HCT116 (cell line): ENCODE measurements at places on chromosomes 2 and 18.

DNA sequence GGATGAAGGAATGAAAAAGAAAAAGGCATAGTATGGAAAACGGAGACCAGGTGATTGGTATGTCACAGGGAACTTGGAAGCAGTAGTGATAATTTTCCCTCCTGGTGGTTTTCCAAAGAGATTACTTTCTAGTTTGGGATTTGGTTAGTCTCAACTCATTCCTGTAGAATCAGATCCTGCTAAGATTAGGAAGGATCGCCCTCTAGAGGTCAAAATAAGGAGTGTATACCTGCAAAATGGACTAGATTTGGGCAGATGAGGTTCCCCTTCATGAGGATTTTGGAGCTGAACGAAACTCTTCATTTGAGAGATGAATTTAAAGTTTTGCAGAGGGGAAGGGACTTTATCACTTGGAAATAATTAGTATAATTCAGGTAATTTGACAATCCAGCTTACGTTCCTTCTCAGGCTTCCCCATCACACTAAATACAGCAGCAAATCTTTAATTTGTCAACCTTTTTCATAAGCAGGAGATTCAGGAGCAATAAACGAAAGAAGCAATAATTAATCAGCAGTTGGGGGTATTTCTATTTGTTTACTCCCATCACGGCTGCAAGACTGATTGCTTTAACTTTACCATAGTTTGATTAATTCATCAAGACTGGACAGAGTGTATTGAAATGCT lies 65.2 kb downstream of the CCDC195 start:
- peak; percentile 53 for DNase-seq

GRCh38 chr2:25266399-25266798 lies 75.3 kb downstream of the DNMT3A start:
- DNase-seq: no peak

DNA sequence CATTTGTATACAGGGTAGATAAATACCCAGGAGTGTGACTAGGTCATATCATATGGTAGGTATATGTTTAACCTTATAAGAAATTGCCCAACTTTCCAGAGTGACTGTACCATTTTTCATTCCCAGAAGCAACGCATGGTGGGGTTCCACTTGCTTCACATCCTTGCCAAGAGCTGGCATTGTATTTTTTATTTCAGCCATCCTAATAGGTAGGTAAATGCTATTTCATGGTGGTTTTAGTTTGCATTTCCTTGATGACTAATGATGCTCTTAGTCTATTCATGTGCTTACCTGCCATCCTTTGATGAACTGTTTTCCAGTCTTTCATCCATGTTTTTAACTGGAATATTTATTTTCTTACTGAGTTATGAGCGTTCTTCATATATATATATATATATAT lies 51.9 kb downstream of the MAP4K3 start:
- DNase-seq: no peak

DNA sequence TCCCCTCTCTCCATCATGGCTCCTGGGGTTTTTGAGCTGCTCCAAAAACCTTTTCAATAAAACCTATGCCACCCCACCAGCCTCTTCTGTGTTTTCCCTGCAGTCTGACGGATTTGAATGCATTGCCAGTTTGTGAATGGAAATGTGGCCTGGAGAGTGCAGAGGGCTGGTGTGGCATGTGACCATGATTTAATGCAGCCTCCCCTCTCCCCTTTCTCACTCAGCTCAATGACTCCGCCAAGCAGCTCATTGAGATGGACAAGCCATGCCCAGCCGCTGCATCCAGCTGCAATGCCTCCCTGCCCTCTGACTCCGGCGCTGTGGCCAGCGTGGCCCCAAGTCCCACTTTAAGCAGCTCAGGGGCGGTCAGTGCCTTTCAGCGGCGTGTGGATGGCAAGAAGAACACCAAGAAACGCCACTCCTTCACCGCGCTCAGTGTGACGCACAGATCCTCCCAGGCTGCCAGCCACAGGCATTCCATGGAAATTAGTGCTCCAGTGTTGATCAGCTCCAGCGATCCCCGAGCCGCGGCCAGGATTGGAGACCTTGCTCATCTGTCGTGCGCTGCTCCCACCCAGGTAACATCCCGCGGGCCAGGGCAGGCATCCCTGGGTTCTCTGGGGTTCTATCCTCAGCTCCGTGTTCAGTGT lies 215.3 kb downstream of the SEPTIN10 start:
- DNase-seq: no peak

DNA sequence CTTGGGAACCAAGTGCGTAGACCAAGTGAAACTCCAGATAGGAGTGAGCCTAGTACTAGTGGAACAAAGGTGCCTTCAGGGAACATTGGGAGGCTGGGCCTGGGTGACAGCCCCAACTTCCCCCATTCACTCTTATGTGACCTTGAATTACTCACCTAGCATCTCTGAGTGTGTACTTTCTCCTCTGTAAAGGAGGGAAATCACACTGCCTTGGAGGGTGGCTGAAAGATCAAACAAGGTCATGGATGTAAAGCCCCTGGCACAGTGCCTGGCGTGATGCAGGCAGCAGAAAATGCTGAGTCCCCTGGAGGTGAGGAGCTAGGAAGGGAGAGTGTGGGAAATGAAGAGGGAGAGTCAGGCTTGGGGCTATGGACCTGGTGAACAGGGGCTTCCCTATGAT lies 45.9 kb downstream of the MARCO start:
- DNase-seq: no peak

GRCh38 chr2:25379535-25379934 lies 37.8 kb upstream of the DNMT3A start:
- no peak for DNase-seq

- no peak for DNase-seq
These were observed 351.9 kb downstream of the LRRTM1 start for GRCh38 chr2:79952616-79953015.

DNA sequence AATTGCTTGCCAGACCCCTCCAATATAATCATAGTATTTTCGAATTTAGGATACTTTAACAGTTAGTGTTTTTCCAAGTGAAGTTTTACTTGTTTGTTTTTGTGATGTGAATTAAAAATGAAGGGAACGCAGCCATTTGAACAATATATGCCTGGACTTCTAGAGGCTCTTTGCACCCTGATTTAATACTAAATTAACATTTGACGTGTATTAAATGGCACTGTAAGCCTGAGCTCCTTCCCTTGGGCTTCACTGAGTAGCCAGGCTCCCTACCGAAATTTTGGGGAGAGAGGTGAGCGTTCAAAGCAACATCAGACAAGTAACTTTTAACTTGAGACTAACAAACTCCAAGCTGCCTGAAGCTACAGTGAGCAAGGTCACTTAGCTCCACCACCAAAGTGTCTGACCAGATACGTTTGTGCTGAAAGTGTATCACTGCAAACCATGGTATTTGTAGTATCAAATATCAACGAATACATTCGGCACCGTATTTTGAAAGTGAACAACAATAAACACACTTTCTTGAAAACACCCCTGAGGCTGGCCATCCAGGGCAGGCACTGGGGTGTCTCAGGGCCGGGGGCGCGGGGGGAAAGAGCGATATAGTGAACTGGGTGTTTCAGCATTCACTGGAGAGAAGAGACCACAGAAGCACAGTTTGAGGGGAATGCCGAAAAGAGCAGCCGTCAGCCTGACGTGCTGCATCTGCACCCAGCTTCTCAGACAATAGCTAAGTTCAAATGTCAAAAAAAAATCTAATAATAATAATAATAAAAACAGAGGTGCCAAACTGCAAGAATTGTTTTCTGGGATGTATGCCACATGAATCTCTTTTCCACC lies 7.7 kb upstream of the POU3F3 start:
- no peak for DNase-seq

- DNase-seq: no peak
These were observed 87.2 kb downstream of the B3GNT2 start for GRCh38 chr2:62283147-62283546.

DNA sequence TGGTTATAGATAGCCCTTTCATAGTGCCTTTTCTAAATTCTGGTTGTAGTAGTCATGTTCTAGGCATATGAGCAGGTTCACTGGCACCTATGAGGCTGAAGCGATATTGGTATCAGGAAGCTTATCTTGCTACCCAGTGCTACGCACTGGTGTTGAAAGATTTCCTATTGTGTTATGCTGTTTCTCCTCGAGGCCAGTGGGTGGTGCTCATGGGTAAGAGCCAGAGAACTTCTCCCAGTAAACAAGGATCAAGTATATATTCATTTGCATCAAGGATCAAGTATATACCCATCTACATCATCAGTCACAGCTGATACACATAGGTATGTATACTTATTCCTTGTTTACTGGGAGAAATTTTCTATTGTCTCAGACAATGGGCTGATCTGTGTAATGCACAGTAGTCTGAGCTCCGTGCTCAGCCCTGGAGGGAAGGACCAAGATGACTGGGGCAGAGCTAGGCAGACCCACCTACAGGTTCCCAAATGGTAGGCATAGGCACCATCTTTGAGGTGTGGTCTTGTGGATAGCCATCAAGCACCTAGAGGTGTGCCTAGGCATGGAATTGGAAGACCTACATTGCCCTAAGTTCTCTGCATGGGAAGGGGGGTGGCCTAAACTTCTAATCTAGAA lies 101.2 kb upstream of the GALNT13 start:
- DNase-seq: peak; percentile 2

- no peak for DNase-seq
These were observed 45.3 kb downstream of the TNFRSF11A start for GRCh38 chr18:62370366-62370765.

- DNase-seq: no peak
These were observed 80.9 kb upstream of the FOSL2 start for GRCh38 chr2:28311660-28312249.

- DNase-seq: no peak
These were observed 14.8 kb downstream of the PIK3C3 start for GRCh38 chr18:41969881-41970280.

DNA sequence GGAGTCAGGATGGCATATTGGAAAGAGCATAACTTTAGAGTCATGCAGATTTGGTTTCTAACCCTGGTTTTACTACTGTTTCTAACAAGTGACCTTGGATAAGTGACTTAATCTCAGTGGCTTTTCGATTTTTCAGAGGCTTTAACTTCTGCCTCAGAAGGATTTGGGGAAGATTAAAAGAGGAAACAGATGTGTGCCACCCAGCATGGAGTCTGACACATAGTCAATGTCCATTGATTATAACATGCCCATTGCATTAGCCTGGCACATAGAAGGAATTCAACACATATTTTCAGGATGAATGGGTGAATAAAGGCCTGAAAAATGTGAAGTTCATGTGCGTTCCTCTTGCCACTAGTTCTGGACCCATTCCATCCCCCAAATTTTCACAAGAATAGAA lies 438.2 kb downstream of the EPHA4 start:
- no peak for DNase-seq

GRCh38 chr2:176109192-176109901 lies 2.3 kb downstream of the HOXD11 start:
- DNase-seq: no peak

GRCh38 chr2:188079196-188079595 lies 212.5 kb upstream of the GULP1 start:
- no peak for DNase-seq

DNA sequence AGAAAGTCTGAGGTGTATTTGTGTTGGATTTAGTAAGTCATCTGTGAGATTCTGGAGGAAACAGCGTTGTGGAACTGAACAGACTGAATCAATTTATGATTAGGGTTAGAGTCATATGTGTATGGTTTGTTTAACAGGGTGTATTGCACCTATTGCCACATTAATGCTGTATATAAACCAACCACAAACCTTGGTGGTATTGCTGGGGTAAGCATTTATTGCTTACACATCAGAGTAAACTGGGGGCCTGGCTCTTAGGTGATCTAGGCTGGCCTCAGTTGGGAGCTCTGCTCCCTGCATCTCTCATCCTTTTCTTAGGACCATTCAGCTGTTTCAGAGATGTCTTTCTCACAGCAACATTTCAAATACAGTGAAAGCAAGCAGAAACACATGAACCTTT lies 59.7 kb upstream of the GRB14 start:
- no peak for DNase-seq

DNA sequence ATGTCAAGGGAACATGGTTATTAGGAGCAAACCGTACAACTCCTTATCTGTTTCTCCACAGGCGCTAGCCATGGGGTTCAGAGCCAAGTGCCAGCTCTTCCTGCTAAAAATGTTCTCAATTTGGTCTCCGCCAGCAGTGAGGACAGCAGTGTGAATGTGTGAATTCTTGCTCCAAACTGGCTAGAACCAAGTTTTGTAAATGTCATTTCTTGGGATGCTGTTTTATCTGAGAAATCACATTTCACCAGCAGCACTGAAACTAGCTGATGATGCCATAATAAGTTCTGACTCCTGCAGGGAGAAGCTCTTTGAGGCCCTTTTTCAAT lies 140.6 kb upstream of the LGALSL start:
- no peak for DNase-seq

DNA sequence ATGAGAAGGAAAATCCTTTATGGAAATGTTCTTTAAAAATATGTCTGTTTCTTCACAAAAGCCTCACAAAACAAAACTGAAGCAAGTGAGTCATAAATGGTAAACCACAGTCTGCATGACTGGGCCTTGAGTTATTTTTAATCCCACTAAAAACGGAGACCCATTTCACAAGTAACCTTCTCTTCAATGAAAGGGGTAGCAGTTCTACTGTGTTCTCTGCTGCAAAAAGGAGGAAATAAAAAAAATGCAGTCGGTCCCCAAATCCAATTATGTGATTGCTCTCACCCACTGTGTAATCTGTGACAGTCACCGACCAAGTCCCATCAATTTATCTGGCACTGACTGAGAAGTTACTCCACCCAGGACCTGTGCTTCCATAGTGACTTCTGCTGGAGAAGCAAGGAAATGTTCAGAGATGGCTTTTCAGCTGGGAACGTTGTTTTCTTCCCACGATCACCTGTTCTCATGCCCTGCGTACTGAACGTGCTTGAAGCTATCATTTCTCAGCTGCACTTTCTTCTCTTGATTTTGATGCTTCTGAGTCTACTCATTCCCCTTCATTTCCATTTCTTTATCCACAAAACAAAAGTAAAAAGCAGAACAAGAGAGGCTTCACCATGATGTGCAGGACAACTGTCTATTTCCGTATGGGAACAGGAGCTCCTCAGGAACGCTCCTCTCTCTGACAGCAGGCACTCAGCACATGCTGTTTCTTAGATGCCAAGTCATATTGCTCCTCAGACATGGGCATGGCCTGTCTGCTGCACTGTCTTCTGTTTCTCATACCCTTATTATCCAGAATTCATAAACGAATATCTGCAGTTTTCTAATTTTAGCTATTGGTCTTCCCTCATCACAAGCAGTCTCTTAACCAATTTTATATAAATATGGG lies 80.0 kb upstream of the TMEM200C start:
- DNase-seq: no peak

- no peak for DNase-seq
These were observed 314.6 kb downstream of the CNTNAP5 start for GRCh38 chr2:124339709-124340108.

- DNase-seq: no peak
These were observed 161.6 kb upstream of the TRIB2 start for GRCh38 chr2:12555012-12555645.

DNA sequence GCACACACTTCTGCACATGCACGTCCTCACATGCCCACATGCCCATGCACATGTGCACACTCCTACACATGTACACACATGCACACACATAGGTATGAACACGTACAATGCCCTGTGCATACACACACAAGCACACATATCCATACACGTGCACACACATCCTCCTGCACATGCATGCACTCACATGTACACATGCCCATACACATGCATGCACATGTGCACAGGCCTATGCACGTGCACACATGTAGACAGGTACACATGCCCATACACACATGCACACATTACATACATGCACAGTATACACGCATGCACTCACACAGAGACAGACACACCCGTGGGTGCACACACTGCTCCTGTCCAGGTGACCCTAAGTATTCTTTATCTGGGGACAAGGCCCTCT lies 34.3 kb downstream of the GPC1 start:
- no peak for DNase-seq

- no peak for DNase-seq
These were observed 1.3 kb upstream of the ZNF516 start for GRCh38 chr18:76496194-76496890.

- DNase-seq: peak; percentile 53
These were observed 6.3 kb upstream of the NRP2 start for GRCh38 chr2:205675861-205676516.
